ENCODE measurements at places on chromosomes 5 and 9. TPM values are rescaled to one million over a fixed set of nuclear protein-coding genes. Genes with fewer than 3 reads are reported as not detected.

PRDM9 gene
- total RNA-seq: not detected

MAMDC2 gene
- total RNA-seq: 2.5 TPM

IL3 gene
- not detected for total RNA-seq

ENDOG gene
- 19.8 TPM for total RNA-seq

SLC6A18 gene
- not detected for total RNA-seq

TAF11L11 gene
- total RNA-seq: not detected

FUT7 gene
- total RNA-seq: not detected

CD180 gene
- 1.2 TPM for total RNA-seq

MAST4 gene
- 30.2 TPM for total RNA-seq

MARCHF11 gene
- total RNA-seq: 12.9 TPM

Measured in diencephalon (tissue), 1 donor.